Endodermal cell (in vitro differentiated cells): ENCODE measurements at places on chromosomes 2 and 18.

- peaks cover 4% of the 10 kb centered on the region for H3K27me3 ChIP-seq
- no peak overlapping the region for H3K27ac ChIP-seq
- H3K4me1 ChIP-seq: no peaks in the 10 kb centered on the region
Measured at GRCh38 chr2:217165547-217165946, 305.7 kb upstream of the TNP1 start.

GRCh38 chr2:160583146-160583535 is 89.5 kb upstream of the RBMS1 start:
- peak overlapping the region; percentile 76 for H3K27ac ChIP-seq
- H3K4me3 ChIP-seq: no peak overlapping the region
- H3K27me3 ChIP-seq: no peaks in the 10 kb centered on the region
- H3K4me1 ChIP-seq: peaks cover 19% of the 10 kb centered on the region
- DNase-seq: no peak

GRCh38 chr18:34999756-35000289 is 41.4 kb upstream of the MAPRE2 start:
- H3K27ac ChIP-seq: peak overlapping the region; percentile 41
- H3K36me3 ChIP-seq: no peaks in the 10 kb centered on the region
- H3K4me3 ChIP-seq: no peak overlapping the region
- H3K27me3 ChIP-seq: no peaks in the 10 kb centered on the region
- DNase-seq: peak; percentile 43
- no peaks in the 10 kb centered on the region for H3K4me1 ChIP-seq

GRCh38 chr2:145302451-145302850 is 782.5 kb upstream of the ZEB2 start:
- no peaks in the 10 kb centered on the region for H3K27me3 ChIP-seq
- no peaks in the 10 kb centered on the region for H3K36me3 ChIP-seq
- H3K4me1 ChIP-seq: no peaks in the 10 kb centered on the region
- no peak overlapping the region for H3K4me3 ChIP-seq
- no peak overlapping the region for H3K27ac ChIP-seq
- no peak for DNase-seq

DNA sequence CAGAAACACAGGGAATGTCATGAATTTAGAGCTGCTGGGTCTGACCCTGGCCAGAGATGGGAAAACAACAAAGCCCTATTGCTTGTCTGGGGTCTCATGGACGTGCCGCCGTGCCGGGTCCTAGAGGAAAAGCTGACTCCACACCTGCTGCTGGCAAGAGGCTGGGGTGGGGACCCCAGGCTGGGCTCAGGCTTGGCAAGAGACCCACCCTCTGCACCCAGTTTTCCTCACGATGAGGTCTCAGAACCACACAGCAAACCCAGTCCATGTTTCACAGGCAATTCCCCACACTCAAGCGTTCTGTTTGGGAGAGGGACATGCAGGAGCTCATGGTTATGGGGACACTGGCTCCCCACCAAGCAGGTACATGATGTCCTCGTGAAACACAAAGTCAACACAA is 367.3 kb upstream of the SALL3 start:
- peak; percentile 8 for DNase-seq
- no peaks in the 10 kb centered on the region for H3K27me3 ChIP-seq
- no peak overlapping the region for H3K27ac ChIP-seq
- H3K4me3 ChIP-seq: no peak overlapping the region
- H3K4me1 ChIP-seq: no peaks in the 10 kb centered on the region

- no peak overlapping the region for H3K4me3 ChIP-seq
- no peak for DNase-seq
- H3K4me1 ChIP-seq: peaks cover 4% of the 10 kb centered on the region
- no peaks in the 10 kb centered on the region for H3K27me3 ChIP-seq
Measured at GRCh38 chr18:41052625-41053024, 902.4 kb upstream of the PIK3C3 start.

- H3K4me3 ChIP-seq: no peak overlapping the region
- DNase-seq: no peak
Measured at GRCh38 chr18:5286525-5286924, 9.0 kb downstream of the ZBTB14 start.

GRCh38 chr2:169653636-169654035 is 40.6 kb downstream of the CFAP210 start:
- H3K4me1 ChIP-seq: no peaks in the 10 kb centered on the region
- no peak overlapping the region for H3K27ac ChIP-seq
- no peak overlapping the region for H3K4me3 ChIP-seq
- no peaks in the 10 kb centered on the region for H3K36me3 ChIP-seq
- no peak for DNase-seq
